ENCODE measurements at places on chromosomes 2 and 18. TPM values are rescaled to one million over a fixed set of nuclear protein-coding genes. Genes with fewer than 3 reads are reported as not detected.

DNA sequence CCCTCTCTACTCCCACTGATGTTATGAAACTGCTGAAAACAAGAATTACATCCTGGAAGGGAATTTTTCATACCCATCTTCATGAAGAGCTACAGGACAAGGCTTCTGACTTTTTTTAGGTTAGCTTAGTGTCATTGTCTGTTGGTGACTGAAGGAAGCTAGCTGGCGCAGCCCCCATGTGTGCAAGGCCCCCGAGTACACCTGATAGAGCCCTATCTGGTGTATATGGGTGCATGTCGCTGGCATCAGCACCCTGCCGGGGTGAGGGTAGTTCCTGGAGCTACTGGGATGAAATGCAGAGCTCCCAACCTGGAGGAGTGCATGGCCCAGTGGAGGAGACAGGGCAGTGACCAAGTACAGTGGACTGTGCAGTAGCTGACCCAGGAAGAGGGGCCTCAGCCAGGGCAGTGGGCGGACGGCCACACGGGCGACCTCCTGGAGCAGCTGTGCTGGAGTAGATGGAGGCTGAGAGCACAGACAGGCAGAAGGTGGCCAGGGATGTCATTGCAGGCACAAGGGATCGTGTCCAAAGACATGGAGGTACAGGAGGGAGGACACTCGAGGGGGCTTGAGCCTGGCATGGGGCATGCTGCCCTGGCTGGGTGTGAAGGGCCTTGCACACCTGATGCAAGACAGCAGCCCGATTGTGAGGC is 12.1 kb downstream of the IMPA2 start:
- H3K27ac ChIP-seq: no peak overlapping the region
- H3K4me3 ChIP-seq: no peak overlapping the region
- no peak for DNase-seq
- no peaks in the 10 kb centered on the region for H3K27me3 ChIP-seq

DNA sequence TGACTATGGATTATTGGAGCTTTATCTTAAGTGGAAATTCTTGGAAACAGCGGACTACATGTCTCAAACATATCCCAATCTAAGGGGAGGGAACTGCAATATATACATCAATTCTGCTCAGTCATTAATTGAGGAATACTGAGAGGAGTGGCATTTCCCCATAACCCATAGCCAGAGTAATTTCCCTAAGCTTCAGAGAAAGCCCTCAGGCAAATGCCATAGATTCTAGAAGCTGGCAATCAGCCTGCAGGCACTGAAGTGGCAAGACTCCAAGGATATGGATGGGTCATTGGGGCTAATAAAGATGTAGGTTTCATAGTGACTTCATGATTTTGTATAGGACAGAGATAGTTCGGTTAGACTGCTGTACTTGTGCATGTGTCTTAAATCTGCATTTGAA is 1960.5 kb upstream of the PIK3C3 start:
- H3K27me3 ChIP-seq: no peaks in the 10 kb centered on the region
- H3K27ac ChIP-seq: no peak overlapping the region
- no peak overlapping the region for H3K4me3 ChIP-seq
- no peaks in the 10 kb centered on the region for H3K36me3 ChIP-seq

- no peak overlapping the region for H3K4me3 ChIP-seq
- H3K27me3 ChIP-seq: no peaks in the 10 kb centered on the region
- peaks cover 49% of the 10 kb centered on the region for H3K4me1 ChIP-seq
- H3K27ac ChIP-seq: no peak overlapping the region
- H3K36me3 ChIP-seq: peaks cover 19% of the 10 kb centered on the region
These were observed 165.6 kb downstream of the SMAD7 start for GRCh38 chr18:48785091-48785614.

- no peaks in the 10 kb centered on the region for H3K4me1 ChIP-seq
- no peak overlapping the region for H3K4me3 ChIP-seq
- peaks cover 12% of the 10 kb centered on the region for H3K27me3 ChIP-seq
- H3K36me3 ChIP-seq: no peaks in the 10 kb centered on the region
These were observed 29.3 kb downstream of the GPR55 start for GRCh38 chr2:230895536-230896345.

DNA sequence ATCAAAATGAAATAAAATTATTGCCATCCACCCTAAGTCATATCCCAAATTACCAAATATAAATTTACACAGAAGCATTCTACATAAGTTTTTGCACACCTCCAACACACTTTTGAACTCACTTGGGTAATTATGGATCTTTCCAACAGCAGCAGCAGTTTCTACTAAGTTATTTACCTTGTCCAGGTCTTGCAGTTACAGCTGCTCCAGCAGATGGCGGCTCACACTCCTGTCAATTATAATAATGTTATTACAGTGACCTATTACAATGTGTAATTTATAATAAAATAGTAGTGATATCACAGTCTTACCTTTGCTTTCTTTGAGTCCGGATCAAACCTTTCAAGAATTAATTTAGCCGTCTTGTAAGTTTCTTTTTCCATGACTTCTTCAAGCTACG is 37.9 kb downstream of the LNPK start:
- H3K27me3 ChIP-seq: no peaks in the 10 kb centered on the region
- no peak overlapping the region for H3K4me3 ChIP-seq
- H3K27ac ChIP-seq: no peak overlapping the region
- H3K36me3 ChIP-seq: peaks cover under 1% of the 10 kb centered on the region
- DNase-seq: no peak

DNA sequence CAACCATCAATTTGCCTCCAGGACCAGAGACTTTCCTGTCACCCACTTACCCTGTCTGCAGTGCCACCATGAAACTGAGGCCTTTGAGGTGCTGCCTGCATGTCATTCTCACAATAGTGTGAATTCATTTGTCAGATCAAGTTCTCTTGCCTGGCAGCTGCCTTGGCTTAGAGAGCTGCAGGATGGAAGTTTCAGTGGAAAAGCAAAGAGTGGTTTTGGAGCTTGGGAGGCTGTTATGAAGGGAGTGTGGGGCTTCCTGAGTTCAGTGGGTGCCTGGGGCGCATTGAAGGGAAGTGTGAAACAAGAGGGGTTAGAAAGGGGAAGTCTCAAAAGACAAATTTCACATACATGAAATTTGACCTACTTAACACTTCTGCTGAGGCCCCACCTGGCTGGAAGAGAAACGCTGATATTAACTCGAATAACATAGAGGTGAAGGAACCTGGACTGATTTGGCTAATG is 7.9 kb upstream of the LBH start:
- H3K36me3 ChIP-seq: no peaks in the 10 kb centered on the region
- H3K4me3 ChIP-seq: no peak overlapping the region
- no peak for DNase-seq
- H3K27me3 ChIP-seq: no peaks in the 10 kb centered on the region
- peak overlapping the region; percentile 29 for H3K27ac ChIP-seq

GRCh38 chr2:19879120-19879519 is 22.7 kb downstream of the TTC32 start:
- H3K27ac ChIP-seq: no peak overlapping the region
- H3K27me3 ChIP-seq: no peaks in the 10 kb centered on the region
- no peak for DNase-seq
- H3K4me1 ChIP-seq: no peaks in the 10 kb centered on the region

DNA sequence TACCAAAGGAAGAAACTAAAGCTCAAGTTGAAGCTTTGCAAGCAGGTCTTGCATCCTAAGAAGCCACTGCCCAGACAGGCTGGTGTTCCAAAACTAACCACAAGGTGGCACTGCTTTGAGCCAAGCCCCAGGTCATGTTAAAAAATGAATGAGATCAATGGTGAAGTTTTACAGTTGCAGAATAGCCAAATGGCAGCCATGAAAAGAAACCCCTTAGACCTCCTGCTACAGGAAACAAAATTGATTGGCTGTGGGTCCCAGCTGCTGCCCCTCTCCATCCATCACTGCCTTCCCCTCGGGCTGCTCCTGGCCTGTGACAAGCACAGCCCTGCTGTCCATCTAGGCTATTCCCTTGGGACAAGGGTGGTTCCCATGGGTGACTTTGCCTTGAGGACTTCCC is 20.7 kb upstream of the MREG start:
- peak; percentile 62 for DNase-seq
- no peaks in the 10 kb centered on the region for H3K27me3 ChIP-seq

- H3K4me3 ChIP-seq: no peak overlapping the region
- no peaks in the 10 kb centered on the region for H3K27me3 ChIP-seq
- DNase-seq: no peak
- peaks cover 3% of the 10 kb centered on the region for H3K36me3 ChIP-seq
- H3K27ac ChIP-seq: no peak overlapping the region
- peaks cover 34% of the 10 kb centered on the region for H3K4me1 ChIP-seq
These were observed 18.9 kb downstream of the INPP4A start for GRCh38 chr2:98463551-98463971.

GRCh38 chr2:164014068-164014731 is 278.4 kb upstream of the FIGN start:
- H3K4me3 ChIP-seq: no peak overlapping the region
- peak; percentile 59 for DNase-seq
- H3K36me3 ChIP-seq: no peaks in the 10 kb centered on the region
- H3K27ac ChIP-seq: peak overlapping the region; percentile 3
- peaks cover 5% of the 10 kb centered on the region for H3K4me1 ChIP-seq

DNA sequence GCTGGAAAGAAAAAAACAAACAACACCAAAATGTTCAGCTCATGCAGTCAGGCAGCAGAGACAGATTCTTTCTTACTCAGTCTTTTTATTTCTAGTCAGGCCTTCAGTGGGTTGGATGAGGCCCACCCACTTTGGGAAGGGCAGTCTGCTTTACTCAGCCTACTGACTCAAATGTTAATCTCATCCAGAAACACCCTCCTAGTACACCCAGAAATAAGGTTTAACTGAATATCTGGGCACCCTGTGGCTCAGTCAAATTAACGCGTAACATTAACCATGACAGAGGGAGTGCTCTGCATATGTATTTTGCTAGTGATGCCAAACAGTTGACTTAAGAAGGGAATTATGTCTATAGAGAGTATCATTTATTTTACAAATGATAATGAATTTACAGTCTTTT is 401.6 kb downstream of the PARD3B start:
- no peaks in the 10 kb centered on the region for H3K4me1 ChIP-seq
- no peak overlapping the region for H3K4me3 ChIP-seq
- no peaks in the 10 kb centered on the region for H3K27me3 ChIP-seq

DNA sequence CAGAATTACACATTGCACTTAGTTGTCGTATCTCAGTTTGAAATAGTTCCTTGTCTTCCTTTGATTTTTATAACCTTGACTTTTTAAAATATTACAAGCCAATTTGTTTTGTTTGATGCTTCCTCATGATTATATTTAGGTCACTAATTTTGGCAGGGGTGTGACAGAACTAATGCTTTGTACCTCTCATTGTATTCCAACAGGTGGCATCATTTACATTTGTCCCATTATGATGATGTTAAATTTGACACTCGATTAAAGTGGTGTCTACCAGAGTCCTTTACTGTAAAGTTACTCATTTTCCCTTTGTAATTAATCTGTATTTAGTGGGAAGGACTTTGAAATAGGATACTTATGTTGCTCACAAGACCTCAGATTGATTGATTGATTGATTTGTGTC is 21.5 kb upstream of the MFSD2B start:
- H3K4me1 ChIP-seq: no peaks in the 10 kb centered on the region
- H3K36me3 ChIP-seq: peaks cover 22% of the 10 kb centered on the region
- H3K27me3 ChIP-seq: no peaks in the 10 kb centered on the region
- H3K4me3 ChIP-seq: no peak overlapping the region
- DNase-seq: peak; percentile 14

GRCh38 chr2:183063083-183063482 is 15.5 kb upstream of the DUSP19 start:
- no peaks in the 10 kb centered on the region for H3K27me3 ChIP-seq
- H3K27ac ChIP-seq: no peak overlapping the region
- no peak overlapping the region for H3K4me3 ChIP-seq
- DNase-seq: peak; percentile 35
- H3K4me1 ChIP-seq: no peaks in the 10 kb centered on the region

- H3K4me3 ChIP-seq: no peak overlapping the region
- H3K4me1 ChIP-seq: no peaks in the 10 kb centered on the region
- no peak for DNase-seq
- no peaks in the 10 kb centered on the region for H3K36me3 ChIP-seq
- H3K27ac ChIP-seq: no peak overlapping the region
These were observed 248.7 kb downstream of the RNF152 start for GRCh38 chr18:61643884-61644647.

- H3K4me1 ChIP-seq: no peaks in the 10 kb centered on the region
- H3K27me3 ChIP-seq: no peaks in the 10 kb centered on the region
- no peak overlapping the region for H3K4me3 ChIP-seq
- H3K36me3 ChIP-seq: no peaks in the 10 kb centered on the region
These were observed 1277.0 kb upstream of the SLC39A10 start for GRCh38 chr2:194380011-194380410.

DNA sequence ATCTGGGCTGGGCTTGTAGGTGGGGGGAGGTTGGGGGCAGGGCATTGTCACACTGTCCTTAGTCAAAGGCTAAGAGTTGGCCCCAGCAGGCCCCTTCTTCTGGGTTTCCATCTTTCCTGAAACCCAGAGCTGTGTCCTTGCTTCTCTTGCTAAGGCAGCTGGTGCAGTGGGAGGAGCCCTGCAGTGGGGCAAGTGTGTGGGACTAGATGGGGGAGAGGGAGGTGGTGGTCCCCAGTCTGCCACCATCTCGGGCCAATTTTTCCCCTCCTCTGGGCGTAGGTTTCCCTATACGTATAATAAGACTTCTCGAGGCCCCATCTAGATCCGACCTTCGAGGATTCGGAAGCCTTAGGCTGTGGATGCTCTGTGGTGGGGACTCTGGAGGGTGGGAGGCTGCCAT is 3.5 kb downstream of the KCNF1 start:
- no peak for DNase-seq
- H3K4me3 ChIP-seq: no peak overlapping the region
- H3K36me3 ChIP-seq: no peaks in the 10 kb centered on the region
- H3K4me1 ChIP-seq: peaks cover 39% of the 10 kb centered on the region
- no peak overlapping the region for H3K27ac ChIP-seq
- peaks cover 34% of the 10 kb centered on the region for H3K27me3 ChIP-seq

GRCh38 chr18:46829947-46830346 is 73.1 kb upstream of the ST8SIA5 start:
- no peak overlapping the region for H3K4me3 ChIP-seq
- no peaks in the 10 kb centered on the region for H3K4me1 ChIP-seq
- no peaks in the 10 kb centered on the region for H3K27me3 ChIP-seq
- no peak for DNase-seq

GRCh38 chr2:11530864-11531465 is 2.9 kb upstream of the GREB1 start:
- no peaks in the 10 kb centered on the region for H3K27me3 ChIP-seq
- H3K36me3 ChIP-seq: no peaks in the 10 kb centered on the region
- no peak for DNase-seq
- no peak overlapping the region for H3K27ac ChIP-seq
- H3K4me1 ChIP-seq: peaks cover 11% of the 10 kb centered on the region

DNA sequence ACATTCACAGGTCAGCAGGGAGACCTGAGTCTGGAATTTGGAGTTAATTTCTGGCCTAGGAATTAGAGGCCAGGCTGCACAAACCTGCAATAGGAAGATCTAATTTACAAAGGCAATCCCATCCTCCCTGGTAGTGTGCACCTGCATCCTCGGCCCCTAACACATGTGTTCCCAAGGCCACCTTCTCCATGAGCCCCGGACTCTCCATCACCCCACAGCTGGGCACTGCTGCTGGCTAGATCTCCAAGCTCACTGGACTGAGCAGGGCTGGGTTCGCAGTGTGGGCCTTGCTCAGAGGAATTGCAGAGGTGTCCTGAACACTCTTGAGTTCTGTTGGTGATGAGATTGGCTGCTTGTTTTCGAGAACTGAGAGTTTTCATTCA is 162.6 kb upstream of the TWIST2 start:
- H3K27me3 ChIP-seq: peaks cover 3% of the 10 kb centered on the region
- H3K36me3 ChIP-seq: no peaks in the 10 kb centered on the region

BCL11A gene
- 1.1 TPM for total RNA-seq

HOXD13 gene
- 0.31 TPM for total RNA-seq

UPP2 gene
- not detected for total RNA-seq

MALL gene
- 6.3 TPM for total RNA-seq

KCNIP3 gene
- 5.8 TPM for total RNA-seq

SAG gene
- 0.18 TPM for total RNA-seq

SGPP2 gene
- total RNA-seq: not detected

METTL8 gene
- 16.7 TPM for total RNA-seq

Data from muscle of leg (tissue), 16 donors.